HL-60 (cell line): ENCODE measurements at places on chromosomes 12 and 14.

DNA sequence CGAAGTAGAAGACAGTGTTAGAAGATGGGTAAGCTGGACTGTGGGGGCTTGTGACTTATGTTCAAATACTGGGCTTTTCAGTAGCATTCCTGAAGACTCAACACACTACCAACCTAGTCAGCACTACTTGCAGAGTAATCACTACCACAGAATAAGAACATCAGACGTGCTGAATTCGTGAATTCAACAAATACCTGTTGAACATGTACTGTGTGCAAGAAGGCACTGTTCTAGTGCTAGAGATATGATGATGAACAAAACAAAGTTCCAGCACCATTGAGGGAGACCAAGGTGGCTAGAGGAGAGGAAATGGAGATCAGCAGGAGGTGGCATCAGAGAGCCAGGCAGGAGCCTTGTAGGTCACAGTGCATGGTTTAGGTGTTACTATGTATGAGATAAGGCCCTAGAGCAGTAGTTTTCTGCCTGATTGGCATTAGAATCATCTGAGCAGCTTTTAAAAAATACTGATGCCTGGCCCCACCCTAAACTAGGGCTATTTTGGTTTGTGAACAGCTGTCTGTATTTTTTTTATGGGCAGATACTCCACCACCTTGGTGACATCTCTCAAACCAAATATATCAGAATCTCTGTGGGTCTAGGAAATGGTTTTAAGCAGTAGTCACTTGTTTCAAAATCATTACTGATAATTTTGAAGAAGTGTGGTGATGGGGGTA is 26.8 kb downstream of the FERMT2 start:
- DNase-seq = no peak

DNA sequence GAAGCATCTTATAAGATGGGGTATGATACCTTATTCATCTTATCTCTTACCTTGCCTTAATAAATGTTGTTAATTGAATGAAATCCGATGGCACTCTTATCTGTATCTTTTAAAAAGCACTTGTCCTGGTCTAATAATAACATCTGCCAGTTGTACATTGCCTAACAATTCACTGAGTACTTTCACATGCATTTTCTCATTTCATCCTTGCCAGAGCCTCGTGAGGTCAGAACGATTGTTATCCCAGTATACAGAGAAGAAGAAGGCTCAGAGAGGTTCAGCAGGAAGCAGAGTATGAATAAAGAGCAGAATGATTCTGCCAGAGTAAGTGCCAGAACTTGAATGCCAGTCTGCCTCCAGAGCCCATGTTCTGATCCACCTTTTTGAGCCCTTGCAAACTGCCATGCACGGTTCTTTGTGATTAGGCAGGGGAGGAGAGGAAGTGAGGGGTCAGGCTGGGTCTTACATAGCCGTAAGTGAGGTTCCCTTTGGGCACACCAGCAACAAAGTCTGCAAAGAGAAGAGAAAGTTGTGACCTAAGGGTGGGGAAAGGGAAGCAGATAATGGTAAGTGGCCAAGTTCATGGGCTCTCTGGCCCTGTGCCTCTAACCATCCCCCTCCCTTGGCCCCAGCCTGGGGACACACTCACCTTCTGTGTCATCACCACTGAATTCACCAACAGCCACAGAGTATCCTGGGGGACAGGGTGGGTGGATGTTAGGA is 11.7 kb downstream of the ITGA5 start:
- DNase-seq = peak; percentile 88

- DNase-seq = no peak
These were observed 1385.8 kb upstream of the FLRT2 start for GRCh38 chr14:84144166-84144565.

GRCh38 chr14:51682411-51682810 is 30.7 kb downstream of the FRMD6 start:
- no peak for DNase-seq

DNA sequence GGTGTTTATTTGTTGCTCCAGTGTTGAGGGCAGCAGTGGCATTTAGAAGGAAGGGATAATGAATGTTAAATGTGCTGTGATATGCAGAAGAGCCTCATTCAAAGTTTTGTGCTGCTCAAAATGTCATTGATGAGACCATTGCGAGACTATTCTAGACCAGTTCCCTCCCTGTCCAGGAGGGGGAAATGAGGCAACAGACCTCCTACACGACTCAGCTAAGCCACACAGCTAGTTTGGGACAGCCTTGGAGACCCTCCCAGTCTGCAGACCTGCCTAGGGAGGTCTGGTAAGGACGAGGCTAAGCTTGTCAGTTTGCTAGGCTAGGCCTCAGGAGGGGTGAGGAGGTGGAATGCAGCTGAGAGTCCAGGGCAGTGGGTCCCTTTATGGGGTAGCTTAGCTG is 116.0 kb downstream of the NRXN3 start:
- no peak for DNase-seq

DNA sequence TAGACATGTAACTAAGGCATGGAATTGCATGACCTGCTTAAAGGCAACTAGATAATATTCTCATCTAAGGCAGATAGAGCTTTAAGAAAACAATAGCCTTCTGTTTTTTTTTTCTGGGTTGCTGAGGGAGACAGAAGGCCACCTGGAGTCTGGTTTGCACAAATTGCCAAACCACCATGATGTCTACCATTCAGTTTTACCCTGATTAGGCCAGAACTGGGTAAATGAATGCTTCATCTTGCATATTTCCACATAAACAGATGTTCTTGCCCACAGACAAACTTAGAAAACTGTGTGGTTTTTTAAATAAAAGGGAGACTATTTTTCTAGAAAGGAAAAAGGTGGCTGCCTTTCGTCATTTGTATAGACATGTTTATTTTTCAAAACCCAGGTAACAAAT is 278.7 kb upstream of the PRICKLE1 start:
- DNase-seq = no peak

GRCh38 chr12:29807129-29807528 is 23.4 kb upstream of the TMTC1 start:
- DNase-seq = no peak

DNA sequence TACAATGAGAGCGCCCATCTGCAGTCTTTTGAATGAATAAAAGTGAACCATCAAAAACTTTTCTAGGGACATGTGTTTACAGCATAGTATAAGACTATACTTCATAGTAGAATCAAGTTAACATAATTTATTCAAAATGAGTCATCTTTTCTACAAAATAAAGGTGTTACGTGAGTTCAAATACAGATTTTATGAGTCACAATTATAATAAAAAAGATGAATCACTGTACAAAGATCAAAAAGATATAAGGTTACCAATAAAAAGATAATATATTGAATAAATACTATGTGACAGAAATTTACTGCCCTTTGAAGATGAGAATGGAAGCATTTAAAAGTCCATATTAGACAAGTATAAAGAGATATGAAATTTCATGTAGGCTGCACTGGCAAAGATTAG is 2.8 kb downstream of the MBIP start:
- no peak for DNase-seq

DNA sequence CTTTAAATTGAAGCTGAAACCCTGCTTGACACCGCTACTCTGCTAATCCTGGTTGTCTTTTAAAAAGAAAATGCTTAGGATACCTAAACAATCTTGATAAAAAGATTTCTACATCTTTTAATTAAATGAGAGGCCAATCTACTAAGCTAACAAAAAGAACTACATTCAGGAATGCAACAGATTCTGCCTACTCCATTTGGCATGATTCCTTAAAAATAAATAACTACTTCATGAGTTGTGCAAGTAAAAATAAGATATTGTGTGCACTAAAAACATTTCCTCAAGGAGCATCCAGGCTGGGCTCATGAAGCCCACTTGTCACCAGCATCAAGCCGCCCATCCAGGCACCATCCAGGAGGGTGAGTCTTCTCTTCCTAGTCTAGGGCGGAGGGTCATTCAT is 197.5 kb downstream of the PAX9 start:
- no peak for DNase-seq
